Right forelimb (tissue), 1 donor: ENCODE measurements at places on chromosomes 16 and 17.

DNA sequence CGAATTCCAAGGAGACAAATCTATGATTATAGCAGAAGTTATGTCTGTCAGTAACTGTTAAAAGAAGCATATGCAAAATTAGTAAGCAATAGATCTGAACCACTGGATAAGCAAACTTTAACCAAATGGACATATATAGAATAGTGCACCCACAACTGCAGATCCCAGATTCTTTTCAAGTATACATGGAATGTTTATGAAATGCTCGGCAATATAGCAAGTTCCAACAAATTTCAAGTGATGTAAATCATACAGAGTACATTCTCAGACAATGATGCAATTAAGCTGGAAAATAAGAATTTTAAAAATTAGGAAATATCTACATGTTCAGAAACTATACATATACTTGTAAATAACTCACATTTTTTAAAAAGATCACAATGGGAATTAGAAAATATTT lies 8.4 kb upstream of the HELZ start:
- no peak for DNase-seq

GRCh38 chr16:47519037-47519436 lies 57.9 kb downstream of the PHKB start:
- no peak for DNase-seq

GRCh38 chr17:73189417-73190099 lies 3.3 kb upstream of the COG1 start:
- DNase-seq: no peak

DNA sequence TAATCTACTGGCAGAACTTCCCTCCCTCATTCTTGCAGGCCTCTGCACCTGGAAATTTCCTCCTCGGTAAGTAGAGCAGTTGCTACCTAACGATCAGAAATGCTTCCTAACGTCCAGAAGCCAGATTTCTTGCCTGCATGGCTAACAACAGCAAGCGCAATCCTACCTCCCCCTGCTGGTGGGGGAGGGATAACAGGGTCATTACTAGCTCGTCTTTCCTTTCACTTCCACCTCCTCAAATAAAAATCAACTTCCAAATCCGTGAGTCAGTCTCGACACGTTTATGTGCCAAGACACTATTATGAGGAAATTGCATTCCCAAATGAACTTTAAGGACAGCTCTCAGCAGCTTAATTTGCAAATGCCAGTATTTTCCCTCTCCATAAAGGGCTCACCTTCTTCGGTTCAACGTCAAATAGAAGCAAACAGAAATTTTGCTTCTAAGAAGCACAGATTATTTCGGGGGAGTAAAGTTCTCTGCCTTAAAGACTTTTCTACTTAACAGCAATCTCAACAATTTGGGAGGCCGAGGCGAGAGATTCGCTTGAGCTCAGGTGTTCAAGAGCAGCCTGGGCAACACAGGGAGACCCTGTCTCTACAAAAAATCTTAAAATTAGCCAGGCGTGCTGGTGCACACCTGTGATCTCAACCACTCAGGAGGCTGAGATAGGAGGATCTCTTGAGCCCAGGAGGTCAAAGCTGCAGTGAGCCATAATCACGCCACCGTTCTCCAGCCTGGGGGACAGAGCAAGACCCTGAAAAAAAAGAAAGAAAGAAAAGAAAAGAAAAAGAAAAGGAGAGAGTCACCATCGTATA lies 188.6 kb upstream of the PSMD7 start:
- no peak for DNase-seq

DNA sequence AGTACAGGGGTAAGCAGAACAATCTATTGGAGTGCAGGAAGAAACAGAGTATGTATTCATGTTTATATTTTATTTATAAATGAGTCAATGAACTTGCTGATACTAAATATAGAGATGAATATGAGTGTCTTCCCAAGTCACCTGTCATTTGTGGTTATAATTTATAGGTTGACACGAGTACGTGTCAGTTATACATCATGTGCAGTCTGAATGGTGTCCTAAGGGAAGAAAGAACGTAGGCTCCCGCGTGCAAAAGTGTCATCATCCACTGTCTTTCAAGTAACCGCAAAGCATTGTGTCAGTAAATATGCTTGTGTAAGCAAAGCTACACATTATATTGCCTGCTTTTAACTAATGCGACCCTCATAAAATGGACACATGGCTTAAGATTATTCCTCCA lies 786.1 kb downstream of the KCNJ2 start:
- DNase-seq: no peak

- no peak for DNase-seq
Measured at GRCh38 chr17:19295473-19296135, 58.4 kb downstream of the EPN2 start.

- DNase-seq: no peak
Measured at GRCh38 chr16:65409510-65409909, 287.6 kb upstream of the CDH11 start.

DNA sequence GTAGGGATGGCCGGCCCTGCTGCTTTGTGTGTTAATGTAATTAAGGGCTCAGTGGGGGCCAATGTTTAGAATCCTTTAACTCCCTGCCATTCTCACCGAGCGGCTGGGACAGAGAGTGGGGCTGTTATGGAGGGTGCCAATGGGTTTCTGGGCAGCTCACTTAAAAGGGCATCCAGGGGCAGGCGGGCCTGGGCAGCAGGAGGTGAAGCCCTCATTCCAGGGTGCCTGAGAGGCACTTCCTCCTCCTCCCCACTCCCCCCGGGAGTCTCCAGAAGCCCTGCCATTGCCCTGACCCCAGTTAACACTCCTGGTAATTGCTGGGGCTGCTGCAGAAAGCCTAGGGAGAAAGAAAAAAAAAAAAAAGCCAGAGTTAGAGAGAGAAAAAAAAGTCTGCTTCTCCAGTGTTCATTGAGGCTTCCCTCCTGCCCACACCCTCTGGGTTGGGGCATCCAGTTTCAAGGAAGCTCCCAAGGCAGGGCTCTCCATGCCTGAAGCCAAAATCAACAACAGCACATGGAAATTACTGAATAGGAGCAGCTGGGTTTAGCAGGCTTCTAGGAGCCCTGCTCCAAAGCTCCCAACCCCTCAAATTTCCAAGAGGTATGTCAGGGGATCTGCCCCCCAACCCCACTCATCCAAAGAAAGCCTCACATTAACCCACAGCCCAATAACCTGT lies 28.0 kb downstream of the CUEDC1 start:
- DNase-seq: peak; percentile 75

DNA sequence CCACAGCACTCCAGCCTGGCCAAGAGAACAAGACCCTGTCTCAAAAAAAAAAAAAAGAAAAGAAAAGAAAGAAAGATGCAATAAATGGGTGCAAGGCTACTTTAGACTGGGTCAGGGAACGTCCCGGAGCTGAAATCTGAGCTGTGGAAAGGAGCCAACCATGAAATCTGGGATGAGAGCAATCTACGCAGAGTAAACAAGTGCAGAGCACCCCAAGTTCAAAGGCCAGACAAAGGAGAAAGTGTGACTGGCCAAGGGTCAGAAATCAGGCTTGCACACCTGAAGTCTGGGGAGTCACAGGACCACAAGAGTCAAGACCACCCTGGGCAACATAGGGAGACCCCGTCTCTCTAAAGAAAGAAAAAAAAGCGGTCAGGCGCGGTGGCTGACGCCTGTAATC lies 2.8 kb downstream of the SHMT1 start:
- no peak for DNase-seq
